ENCODE measurements at places on chromosomes 16 and 17. TPM values are rescaled to one million over a fixed set of nuclear protein-coding genes. Genes with fewer than 3 reads are reported as not detected.

The RGS11 gene
- total RNA-seq = not detected

The RBFOX1 gene
- total RNA-seq = not detected

The KRTAP1-5 gene
- total RNA-seq = not detected

The UTS2R gene
- total RNA-seq = 0.14 TPM

The ABCA8 gene
- not detected for total RNA-seq

The MYO1C gene
- 43.4 TPM for total RNA-seq

The SYCE1L gene
- total RNA-seq = 7.9 TPM

- DNase-seq = peak; percentile 77
- H3K27me3 ChIP-seq = peaks cover 39% of the 10 kb centered on the region
- H3K36me3 ChIP-seq = no peaks in the 10 kb centered on the region
- H3K27ac ChIP-seq = peak overlapping the region; percentile 20
- peak overlapping the region; percentile 81 for H3K4me3 ChIP-seq
Observed at GRCh38 chr17:42675965-42676423, 800 bp downstream of the PLEKHH3 start.

DNA sequence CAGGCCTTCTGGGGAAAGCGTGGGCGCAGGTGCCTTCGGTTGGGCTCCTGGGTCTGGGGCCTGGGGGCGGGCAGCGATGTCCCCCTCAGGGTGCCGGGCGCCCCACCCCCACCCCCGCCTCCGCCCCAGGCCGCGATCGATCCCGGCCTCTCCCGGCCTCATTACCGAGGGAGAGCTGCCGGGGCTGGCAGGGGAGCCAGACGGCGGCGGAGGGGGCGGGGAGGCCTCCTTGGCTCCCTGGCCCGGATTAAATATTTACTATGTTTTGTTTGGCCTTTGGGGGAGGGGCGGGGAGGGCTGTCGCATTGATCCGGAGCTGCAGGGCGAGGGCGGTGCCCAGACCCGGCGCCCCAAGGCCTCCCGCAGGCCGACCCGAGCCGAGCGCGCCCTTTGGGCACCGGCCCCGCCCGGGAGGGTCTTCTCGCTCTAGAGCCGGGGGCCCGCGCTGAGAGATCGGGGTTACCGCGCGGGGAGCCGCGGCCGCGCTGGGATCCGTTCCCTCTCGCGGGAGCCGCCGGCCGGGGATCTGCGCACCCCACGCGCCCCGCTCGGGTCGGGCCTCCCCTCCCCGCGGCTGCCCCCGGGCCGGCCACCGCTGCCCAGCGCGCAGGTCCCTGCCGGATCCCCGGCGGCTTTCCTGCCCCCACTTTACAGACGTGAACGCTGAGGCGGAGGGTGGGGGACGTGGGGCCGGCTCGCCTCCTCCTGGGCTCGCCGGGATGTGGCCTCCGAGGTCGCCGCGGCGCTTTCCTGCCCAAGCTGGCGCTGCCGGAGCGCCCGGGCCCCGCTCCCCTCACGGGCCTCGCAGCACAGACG, 27.0 kb downstream of the RTN4RL1 start:
- no peak overlapping the region for H3K4me3 ChIP-seq
- H3K36me3 ChIP-seq = no peaks in the 10 kb centered on the region
- peaks cover 4% of the 10 kb centered on the region for H3K4me1 ChIP-seq

- no peak for DNase-seq
- H3K36me3 ChIP-seq = peaks cover 23% of the 10 kb centered on the region
- H3K27ac ChIP-seq = no peak overlapping the region
- H3K4me3 ChIP-seq = no peak overlapping the region
- no peaks in the 10 kb centered on the region for H3K27me3 ChIP-seq
Observed at GRCh38 chr17:18045691-18046350, 6.6 kb downstream of the GID4 start.

GRCh38 chr17:33242375-33243124, 50.5 kb downstream of the ASIC2 start:
- H3K27ac ChIP-seq = no peak overlapping the region
- no peaks in the 10 kb centered on the region for H3K27me3 ChIP-seq
- H3K4me3 ChIP-seq = no peak overlapping the region
- no peaks in the 10 kb centered on the region for H3K36me3 ChIP-seq

DNA sequence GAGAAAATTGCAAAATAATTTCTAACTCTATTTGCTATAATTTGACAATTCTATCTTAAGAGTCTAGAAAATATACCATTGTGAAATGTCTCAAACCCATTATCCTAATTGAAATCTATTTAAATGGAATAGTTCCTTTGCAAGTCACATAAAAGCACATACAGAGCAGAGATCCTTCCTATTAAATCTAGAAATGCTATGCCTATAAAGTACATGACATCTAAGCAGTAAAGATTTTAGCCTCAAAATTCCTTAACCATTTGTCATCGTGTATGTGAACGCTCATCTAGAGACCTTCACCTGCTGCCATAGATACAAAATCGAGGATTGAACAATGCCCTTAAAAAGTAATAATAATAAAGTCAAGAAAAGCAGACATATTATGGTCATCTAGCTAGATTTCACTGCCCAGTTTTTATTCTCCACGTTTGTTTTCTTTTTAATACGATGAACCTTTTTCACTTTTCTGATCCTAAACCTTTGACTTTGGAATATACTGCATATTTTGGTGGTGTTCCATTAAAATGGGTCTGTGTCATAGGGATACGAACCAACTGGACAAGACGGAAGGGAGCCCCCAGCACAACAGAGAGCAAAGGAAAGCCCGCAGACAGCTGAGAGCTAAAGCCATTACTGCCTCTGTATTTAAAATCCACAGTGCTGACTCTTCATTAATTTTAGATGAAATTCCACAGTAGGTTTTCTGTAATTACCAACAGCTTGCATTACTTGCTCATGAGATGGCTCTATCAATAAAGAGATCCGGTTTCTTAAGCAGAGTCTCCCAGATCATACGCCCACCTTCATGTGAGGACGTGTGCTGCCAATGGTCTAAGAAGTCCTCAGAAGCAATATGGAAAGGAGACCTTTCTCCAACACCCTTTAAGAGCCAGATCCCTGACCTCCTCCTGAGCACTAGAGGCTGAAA, 17.6 kb downstream of the TEX2 start:
- no peak overlapping the region for H3K4me3 ChIP-seq
- H3K4me1 ChIP-seq = peaks cover 2% of the 10 kb centered on the region
- H3K27me3 ChIP-seq = no peaks in the 10 kb centered on the region

DNA sequence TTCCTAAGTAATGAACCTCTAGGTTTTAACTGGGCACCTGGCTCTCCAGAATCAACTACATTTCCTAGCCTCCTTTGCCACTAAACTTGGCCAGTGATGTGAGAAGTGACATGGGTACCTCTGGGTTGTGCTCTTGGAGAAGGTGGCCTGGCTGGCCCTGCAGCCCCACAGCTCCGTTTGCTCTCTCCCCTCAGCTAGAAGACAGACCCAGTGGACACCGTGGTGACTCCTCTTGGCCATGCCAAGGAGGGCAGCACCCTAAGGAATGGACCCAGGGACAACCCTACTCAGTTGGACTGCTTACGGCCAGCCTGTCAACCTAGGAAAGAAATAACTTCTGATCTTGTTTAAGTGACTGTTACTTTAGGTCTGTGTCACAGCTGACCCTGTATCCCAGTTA, 151.4 kb downstream of the TMEM132E start:
- H3K4me3 ChIP-seq = no peak overlapping the region
- H3K4me1 ChIP-seq = no peaks in the 10 kb centered on the region
- peaks cover 1% of the 10 kb centered on the region for H3K27me3 ChIP-seq
- no peak for DNase-seq
- no peaks in the 10 kb centered on the region for H3K36me3 ChIP-seq

DNA sequence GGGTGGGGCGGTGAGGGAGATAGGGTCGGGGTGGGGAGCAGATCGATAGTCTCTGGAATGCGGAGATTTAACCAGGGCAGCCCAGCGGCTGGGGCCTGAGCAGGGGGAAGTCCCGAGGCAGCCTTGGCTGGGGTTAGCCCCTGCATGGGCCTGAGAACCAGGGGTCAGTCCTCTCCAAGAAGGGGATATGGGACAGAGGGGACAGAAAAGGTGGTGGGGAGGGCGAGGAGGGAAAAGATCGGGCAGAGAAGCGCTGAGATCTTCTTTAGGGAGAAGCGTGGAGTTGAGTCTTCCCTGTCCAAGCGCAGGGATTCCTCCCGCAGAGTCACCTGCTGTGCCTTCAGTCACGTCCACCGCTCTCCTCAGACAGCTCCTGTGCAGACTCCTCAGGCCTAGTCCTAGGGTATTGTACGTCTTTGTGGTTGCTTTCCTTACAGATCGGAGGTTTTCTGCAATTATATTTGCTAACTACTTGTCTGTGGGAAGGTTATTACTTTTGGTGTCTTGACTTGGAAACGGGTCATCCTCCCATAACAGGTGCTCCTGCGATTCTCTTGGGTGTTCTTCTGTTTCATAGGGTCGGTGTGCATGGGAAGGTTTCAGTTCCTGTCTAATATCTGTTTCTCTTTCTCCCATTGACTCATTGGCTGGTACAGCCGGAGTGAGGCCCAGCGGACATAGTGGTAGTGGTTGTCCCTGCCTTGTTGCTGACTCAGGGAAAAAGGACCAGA, 952 bp downstream of the CD300A start:
- no peak overlapping the region for H3K4me3 ChIP-seq
- peak; percentile 73 for DNase-seq
- H3K27me3 ChIP-seq = no peaks in the 10 kb centered on the region

DNA sequence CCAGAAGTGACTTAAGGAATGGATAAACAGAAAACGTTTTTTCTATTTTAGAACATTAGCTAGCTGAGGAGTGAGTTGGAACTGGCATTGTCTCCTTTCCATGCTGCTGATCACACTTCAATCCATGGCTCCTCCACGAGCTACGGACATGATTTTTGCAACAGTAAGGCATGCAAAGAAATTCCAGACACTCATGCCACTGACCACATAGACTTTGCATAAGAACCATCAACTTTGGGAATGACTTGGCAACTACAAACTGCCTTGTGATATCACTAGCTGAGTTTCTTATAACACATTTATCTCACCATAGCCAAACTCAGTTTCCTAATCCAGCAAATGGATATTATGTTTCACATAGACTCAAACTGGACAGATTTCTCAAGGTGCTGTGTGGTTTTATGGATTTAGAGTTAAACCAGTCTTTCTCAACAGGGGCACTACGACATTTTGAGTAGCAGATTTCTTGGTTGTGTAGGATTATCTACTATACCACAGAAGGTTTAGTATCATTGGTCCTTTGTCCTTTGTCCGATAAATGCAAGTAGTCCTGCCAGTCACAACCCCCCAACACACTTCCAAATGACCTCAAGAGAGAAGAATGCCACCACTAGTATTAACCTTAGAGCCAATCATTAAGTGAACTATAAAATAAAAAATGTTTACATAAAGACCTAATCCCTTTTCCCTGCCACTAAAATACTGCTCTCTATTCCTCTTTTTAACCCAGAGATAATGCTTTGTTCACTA, 48.3 kb upstream of the C17orf78 start:
- H3K36me3 ChIP-seq = peaks cover 36% of the 10 kb centered on the region
- H3K4me1 ChIP-seq = no peaks in the 10 kb centered on the region
- H3K27ac ChIP-seq = no peak overlapping the region
- H3K4me3 ChIP-seq = no peak overlapping the region
- H3K27me3 ChIP-seq = no peaks in the 10 kb centered on the region

DNA sequence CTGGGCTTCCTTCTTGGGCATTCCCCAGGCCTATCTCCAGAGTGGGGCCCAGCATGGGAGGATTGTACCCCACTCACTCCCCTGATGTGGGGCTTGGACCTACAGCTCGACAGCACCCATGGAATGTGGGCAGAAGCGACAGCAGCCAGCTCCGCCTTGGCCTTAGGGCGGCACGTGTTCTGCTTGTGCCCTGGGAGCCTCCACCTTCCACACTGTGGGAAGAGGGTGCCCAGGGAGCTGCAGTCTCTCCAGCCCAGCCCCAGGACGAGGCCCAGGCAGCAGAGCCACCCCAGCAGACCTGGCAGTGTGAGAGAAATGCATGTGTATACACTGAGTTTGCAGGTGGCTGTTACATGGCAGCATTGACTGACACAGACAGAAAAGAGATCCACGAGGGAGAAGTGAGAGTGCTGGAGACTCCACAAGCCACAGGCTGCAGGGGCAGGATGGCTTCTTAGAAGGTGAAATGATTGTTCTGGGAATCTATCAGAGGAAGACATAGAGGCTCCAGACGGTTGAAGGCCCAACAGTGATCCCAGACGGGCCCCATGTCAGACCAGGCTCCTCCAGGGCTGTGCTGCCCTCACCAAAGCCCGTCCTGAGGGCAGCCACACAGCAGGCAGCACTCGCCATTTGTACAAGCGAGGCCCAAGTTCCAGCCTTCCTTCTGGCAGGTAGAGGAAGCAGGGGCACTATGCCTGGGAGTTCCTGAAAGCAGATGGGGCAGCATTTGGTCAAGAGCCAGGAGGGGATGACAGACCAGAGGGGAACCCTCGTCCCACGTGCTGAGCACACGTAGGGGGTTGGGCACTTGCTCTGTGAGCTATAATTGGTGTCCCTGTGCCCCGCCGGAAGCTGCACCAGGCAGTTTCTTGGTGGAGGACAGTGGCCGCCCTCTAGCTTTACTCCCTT, 2.8 kb upstream of the DNASE1 start:
- peak overlapping the region; percentile 15 for H3K27ac ChIP-seq
- H3K4me1 ChIP-seq = peaks cover 2% of the 10 kb centered on the region
- H3K27me3 ChIP-seq = no peaks in the 10 kb centered on the region
- H3K36me3 ChIP-seq = peaks cover 22% of the 10 kb centered on the region

GRCh38 chr16:23024044-23024443, 125.2 kb downstream of the USP31 start:
- no peaks in the 10 kb centered on the region for H3K4me1 ChIP-seq
- H3K27ac ChIP-seq = no peak overlapping the region
- no peak for DNase-seq
- no peaks in the 10 kb centered on the region for H3K27me3 ChIP-seq
- no peak overlapping the region for H3K4me3 ChIP-seq

- DNase-seq = no peak
- no peaks in the 10 kb centered on the region for H3K27me3 ChIP-seq
- no peak overlapping the region for H3K4me3 ChIP-seq
- H3K27ac ChIP-seq = no peak overlapping the region
- peaks cover 28% of the 10 kb centered on the region for H3K4me1 ChIP-seq
Observed at GRCh38 chr16:12798846-12799245, 4.8 kb downstream of the CPPED1 start.

DNA sequence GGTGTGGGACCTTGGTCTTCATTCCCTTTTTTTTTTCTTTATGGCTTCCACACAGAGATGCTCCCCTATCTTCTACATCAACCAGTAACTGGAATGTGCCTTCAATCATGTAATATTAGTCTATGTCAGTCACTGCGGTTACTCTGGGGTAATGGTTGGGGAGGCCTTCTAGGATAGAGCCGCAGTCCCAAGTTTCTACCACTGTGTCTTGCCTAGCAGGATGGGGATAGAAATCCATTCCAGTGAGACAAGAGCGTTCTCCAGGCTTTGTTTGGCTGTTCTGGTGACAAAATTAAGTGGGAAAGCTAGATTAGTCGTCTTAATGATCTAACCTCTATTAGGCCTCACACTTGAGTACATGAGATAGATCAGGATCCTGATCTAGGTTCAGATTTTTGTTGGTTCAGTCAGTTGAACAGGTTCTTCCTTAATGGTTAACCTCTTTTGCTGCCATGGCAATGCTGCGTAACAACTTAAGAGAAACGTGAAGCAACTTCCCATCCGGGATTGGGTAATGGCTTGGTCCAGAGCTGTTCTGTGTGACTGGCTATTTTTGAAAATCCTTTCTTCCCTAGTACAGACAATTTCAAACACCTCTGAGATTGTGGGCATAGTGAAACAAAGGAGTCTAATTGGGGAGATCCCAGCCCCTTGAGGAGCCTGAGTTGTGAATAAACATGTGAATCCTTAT, 8.7 kb downstream of the MSL1 start:
- no peak overlapping the region for H3K4me3 ChIP-seq
- no peak for DNase-seq
- H3K36me3 ChIP-seq = peaks cover 78% of the 10 kb centered on the region
- peaks cover 22% of the 10 kb centered on the region for H3K4me1 ChIP-seq
- H3K27ac ChIP-seq = no peak overlapping the region
- H3K27me3 ChIP-seq = no peaks in the 10 kb centered on the region

All from activated CD4-positive, alpha-beta T cell treated with anti-CD3 and anti-CD28 coated beads, Interleukin-2, amount 10 ng/mL, durations not matched to agents 24 days and 14 days (primary cell).